ENCODE measurements at places on chromosomes 12 and 14. TPM values are rescaled to one million over a fixed set of nuclear protein-coding genes. Genes with fewer than 3 reads are reported as not detected.

DNA sequence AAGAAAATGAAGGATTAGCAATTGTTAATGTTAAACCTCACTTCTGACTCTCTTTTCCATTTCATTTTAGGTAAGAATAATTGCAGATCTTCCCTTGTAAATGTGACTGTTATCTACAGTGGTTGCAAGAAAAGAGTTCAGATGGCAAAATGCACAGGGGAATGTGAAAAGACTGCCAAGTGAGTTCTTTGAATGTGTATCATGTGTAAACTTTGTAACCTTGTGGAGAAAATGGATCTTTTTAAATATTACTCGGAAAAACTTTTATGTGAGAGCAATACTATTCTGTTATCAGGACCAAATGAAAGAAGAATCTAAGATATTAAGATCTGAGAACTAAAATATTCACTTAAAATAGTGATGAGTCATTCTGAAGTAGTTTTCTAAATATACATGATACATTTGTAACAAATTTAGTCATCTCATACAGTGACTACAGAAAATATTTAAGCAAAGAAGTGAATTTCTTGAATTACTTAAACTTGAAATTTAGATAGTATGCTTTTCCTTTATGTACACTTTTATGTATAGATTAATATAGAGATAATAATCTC lies 122.5 kb upstream of the CNTN1 start:
- no peak for DNase-seq

DNA sequence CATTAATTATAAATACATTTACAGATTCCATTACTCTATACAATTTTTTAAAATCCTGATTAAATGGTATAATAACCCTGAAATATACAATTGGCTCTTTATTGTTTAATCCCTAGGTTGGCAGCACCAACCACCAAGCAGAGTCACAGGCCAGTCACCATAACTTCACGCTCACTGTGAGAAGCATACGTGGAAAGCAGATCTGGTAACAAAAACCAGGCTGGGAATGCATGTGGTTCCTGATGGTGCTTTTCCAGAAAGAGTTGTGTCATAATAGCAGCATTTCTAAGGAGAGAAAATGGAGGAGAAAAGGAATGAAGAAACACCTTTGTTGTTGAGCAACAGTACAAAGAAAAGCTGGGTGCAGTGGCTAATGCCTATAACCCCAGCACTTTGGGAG lies 66.1 kb downstream of the SIX6 start:
- no peak for DNase-seq

DNA sequence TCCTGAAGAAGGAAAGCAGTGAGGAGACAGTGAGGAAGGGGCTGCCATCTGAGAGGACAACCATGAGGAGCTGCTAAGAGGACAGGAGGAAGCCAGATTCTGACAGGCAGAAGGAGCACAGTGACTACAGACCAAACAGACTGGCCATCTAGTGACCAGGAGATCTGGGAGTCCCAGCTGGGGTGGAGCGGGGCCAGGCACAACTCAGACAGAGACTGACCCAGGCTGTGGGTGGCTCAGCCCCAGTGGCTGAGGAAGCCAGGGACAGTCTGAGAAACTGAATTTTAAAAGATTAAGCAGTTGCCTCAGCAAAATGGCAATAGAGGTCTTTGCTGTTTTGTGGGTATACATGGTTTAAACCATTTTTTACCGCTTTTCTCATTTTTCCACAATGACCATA lies 28.9 kb downstream of the LRRC74A start:
- no peak for DNase-seq

DNA sequence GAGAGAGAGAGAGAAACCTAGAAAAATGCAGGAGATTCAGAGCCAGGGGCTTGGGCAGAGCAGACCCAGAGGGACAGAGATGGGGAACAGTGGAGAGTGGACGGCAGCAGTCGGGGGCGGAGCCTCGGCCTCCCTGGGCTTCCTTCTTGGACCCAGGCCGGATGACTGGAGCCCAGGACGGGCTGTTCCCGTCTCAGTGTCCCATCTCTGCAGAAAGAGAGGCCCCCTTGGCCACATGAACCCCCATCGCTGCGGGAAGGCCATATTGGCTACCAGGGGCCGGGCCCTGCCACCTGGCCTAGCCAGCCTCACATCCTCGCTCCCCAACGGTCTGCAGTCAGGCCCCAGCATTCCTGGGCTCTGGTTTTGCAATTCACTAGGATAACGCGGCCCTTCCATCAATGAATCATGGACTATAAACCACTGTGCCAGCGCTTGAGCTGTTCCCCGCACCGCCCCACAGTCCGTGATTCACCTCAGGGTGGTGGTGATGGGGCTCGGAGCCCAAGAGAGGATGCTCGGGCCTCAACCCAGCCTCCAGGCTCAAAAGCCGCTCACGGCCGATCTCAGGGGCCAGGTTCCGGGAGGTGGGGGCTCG lies 116.5 kb downstream of the RFLNA start:
- DNase-seq, result no peak

DNA sequence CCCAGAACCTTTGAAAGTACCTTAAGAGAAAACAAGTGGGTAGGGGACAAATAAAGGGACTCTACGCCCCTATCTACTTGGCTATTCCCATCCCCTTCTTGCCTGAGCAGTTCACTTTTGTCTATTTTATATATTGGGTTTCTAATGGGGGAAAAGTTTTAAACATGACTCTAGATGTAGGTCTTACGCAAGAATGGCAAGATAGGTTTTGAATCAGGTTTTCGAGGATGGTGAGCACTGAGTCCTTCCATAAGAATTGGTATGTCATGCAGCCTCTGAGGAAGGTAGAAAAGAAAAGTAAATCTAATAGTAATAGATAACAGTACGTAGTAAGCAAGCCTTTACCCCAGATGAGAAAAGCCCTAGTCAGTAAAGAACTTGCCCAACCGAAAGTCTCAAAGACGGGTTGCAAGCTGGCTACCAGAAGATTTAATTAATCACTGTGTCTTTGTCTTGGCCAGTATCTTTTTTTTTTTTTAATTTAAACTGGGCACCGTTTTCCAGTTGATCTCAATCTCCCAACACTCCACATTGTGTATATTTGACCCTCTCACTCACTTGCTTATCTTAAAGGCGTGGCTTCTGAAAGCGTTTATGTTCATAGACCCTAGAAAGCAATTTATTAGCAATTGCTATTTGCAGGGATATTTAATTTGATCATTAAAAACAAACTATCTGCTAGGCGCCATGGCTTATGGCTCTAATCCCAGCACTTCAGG lies 86.6 kb upstream of the TMEM263 start:
- no peak for DNase-seq

DNA sequence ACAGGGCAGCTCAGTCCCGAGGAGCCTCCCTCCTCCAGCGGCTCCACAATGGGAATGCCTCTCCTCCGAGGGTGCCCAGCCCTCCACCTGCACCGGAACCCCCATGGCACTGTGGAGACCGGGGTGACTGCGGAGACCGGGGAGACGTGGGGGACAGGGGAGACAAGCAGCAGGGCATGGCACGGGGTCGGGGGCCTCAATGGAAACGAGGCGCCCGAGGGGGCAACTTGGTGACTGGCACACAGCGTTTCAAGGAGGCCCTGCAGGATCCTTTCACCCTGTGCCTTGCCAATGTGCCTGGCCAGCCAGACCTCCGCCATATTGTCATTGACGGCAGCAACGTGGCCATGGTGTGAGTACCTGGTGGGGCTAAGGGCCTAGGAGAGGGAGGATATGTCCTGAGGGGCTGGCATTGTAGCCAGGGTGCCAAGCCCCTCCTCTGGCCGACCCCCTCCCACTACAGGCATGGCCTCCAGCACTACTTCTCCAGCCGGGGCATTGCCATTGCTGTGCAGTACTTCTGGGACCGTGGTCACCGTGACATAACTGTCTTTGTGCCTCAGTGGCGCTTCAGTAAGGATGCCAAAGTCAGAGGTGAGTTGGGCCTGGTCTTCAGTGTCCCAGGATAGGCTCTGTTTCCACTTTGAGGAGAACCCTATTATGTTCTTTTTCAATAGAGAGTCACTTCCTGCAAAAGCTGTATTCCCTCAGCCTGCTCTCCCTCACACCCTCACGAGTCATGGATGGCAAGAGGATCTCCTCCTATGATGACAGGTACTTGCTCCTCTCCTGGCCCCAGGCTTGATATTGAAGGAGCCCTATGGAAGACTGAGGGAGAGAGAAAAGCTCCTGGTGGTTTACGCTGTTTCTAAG lies 2.7 kb downstream of the KHNYN start:
- DNase-seq, result no peak

DNA sequence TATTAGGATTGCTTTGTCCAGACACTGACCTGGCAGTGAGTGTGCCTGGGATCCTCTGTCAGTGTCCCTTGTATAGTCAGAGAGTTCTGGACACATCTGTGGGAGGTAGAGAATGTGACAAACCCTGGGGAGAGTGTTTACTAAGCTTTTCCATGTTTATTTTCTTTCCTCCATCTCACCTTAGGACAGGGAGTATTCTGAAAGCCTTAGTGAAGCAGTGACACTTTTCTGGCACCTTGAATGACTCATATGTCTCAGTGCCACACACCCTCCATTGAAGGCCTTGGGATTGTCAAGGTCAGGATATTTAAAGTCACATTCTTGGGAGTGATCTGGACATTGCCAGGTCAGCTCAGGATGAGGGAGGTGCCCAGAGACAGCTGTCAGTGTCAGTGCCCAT lies 34.9 kb upstream of the CTDSP2 start:
- no peak for DNase-seq

DNA sequence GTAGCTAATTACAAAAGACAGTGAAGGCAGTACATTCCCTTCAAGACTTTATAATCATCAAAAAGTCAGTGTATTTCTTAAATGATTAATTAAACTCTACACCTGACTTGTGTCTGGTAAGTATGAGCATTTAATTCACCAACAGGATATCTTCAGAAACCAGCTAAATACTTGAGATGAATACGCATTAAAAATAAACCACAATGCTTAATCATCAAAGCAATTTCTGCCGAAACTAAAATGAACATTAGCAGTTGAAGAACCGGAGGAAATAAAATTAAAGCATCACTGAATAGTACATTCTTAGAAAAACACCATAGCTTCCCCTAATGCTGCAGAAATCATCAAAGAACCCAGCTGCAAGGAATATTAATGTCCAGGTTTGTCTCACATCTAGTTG lies 32.7 kb downstream of the SLC25A21 start:
- no peak for DNase-seq

- DNase-seq, result no peak
Observed at GRCh38 chr12:111672822-111673381, 12.9 kb downstream of the BRAP start.

DNA sequence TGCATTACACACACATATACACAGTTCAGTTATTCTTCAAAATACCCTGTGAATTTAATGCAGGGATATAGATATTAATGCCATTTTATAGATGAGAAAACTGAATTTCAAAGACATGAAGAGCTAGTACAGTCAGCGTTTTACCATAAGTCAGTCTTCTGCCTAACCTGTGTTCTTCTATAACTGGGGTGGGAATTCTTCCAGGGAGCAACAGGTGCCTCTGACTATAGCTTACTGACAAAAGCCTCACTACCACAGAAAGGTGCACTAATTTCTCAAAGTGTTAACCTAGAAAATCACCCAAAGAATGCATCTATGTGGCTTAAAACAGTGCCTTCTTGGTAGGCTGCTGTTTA lies 84.4 kb downstream of the STXBP6 start:
- no peak for DNase-seq

- DNase-seq, result no peak
Observed at GRCh38 chr14:51507511-51507905, 144.2 kb upstream of the FRMD6 start.

GRCh38 chr12:114636723-114637480 lies 47.1 kb downstream of the TBX3 start:
- no peak for DNase-seq

GRCh38 chr14:59155886-59156285 lies 32.6 kb upstream of the DAAM1 start:
- DNase-seq, result no peak

- no peak for DNase-seq
Observed at GRCh38 chr12:51392556-51393237, 1.5 kb upstream of the GALNT6 start.

FGF6 gene
- total RNA-seq, result not detected

AKAP3 gene
- 6.9 TPM for total RNA-seq

WNT5B gene
- total RNA-seq, result 0.29 TPM

ACTR10 gene
- 54.6 TPM for total RNA-seq

CCDC177 gene
- not detected for total RNA-seq

ACRBP gene
- 20.3 TPM for total RNA-seq

PRKAB1 gene
- total RNA-seq, result 23.5 TPM

COX8C gene
- total RNA-seq, result not detected

ACOT4 gene
- total RNA-seq, result 0.74 TPM

OR4N2 gene
- total RNA-seq, result not detected

PLEK2 gene
- 2.6 TPM for total RNA-seq

Data from naive thymus-derived CD4-positive, alpha-beta T cell (primary cell).